IPS DF 19.7 (cell line): ENCODE measurements at places on chromosomes 4 and X.

- no peak for DNase-seq
Observed at GRCh38 chrX:2664502-2664901, 26.6 kb upstream of the CD99 start.

DNA sequence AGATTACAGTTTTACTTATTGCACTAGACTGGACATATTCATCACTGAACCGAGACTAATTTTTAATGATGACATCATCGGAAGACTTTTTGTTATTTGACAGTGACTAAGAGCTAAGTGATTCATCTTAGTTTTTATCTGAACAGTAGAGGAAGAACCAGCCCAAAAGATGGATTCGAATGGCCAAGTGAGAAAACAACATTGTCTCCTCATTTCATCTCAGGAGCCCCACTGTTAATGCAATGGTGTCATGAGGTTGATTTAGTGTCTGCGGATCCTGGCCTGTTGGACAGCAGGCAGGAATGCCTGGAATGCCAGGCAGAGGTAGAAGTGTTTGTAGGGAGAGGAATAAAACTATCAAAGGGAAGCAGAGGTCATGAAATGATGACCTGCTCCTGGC lies 37.8 kb upstream of the HPF1 start:
- no peak for DNase-seq

- DNase-seq = no peak
Observed at GRCh38 chr4:18636001-18636585, 614.5 kb upstream of the LCORL start.

DNA sequence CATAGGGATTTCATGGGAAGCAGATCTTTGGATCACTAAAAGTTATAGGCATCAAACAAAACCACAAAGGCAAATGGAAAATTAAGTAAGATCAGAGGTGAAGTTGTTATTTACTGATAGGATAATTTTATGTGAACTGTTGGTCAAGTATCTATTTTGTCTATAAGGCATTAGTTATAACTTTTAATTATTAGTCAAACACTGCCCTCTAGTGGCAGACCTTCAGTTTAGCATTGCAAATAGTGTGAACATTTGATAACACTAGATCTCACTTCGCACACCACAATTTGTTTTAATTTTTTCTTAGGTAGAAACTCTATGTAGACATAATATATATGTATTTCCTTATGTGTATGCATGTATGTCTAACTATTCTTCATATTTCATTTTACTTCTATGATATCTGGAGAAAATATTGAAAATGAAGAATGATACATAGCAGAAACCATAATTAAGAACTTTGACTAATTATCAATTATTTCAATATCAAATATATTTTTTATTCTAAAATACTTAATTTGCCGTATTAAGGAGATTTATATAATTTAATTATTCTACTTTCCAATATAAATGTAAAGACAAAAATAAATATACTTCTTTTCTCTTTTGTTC lies 214.5 kb upstream of the TACR3 start:
- no peak for DNase-seq

GRCh38 chr4:109576462-109576861 lies 16.4 kb downstream of the MCUB start:
- DNase-seq = no peak

- no peak for DNase-seq
Observed at GRCh38 chrX:44915361-44915868, 42.4 kb downstream of the KDM6A start.

- DNase-seq = no peak
Observed at GRCh38 chr4:90028460-90028859, 98.7 kb upstream of the CCSER1 start.

DNA sequence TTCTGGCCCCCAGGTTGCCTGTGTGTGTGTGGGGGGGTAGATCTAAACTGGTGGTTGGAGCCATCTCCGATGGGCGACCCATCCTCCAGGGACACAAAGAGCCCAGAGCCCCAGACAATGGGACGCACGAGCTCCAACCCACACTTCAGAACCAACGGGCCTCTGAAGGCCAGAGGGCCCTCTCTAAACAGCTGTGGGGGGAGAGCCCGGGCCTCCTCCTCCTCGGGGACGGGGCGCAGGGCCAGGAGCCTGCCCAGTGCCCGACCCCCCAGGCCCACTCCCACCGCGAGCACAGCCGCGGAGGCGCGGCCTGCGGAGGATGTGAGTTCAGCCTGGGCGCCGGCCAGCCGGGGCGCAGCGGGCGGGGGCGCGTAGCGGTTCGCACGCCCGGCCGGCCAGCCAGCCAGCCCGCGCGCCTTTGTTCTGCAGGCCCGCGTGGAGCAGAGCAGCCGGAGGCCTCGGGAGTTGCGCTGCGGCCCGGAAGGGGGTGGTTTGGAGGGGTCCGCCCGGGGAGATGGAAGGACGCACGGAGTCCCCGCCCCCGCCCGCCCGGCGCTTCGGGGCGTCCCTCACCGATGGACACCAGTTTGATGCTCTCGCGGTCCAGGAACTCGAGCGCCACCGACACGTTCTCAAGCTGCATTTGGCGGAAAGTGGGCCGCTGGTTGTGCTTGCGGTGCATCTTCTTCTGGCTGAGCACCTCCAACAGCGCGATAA lies 4.0 kb downstream of the FLNA start:
- no peak for DNase-seq

GRCh38 chrX:77528034-77528433 lies 80.8 kb downstream of the FGF16 start:
- no peak for DNase-seq

- no peak for DNase-seq
Observed at GRCh38 chr4:94889946-94890345, 132.2 kb downstream of the BMPR1B start.

DNA sequence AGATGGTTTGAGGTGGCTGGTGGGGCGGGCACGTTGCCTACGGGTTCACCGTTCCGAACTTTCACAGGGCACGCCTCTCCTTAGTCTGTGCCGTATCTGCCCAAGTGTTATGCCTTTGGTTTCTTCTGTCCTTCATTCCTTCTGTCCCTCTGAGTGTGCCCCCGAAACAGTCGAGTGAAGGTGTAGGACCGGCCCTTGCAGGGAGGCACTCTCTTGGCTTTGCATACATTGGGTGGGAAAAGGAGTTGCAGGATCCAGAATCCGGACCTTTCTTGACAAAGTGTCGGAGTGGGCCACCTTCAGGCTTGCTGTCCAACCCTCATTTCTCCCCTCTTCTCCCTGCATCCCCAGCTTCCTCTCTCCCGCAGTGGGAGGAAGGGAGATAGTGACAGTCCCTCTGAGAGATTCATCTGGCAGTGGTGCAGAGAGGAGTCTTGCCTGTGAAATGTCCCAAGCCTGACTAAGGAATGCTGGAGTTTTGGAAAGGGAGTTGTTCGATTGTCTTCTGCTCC lies 569 bp downstream of the ARFIP1 start:
- no peak for DNase-seq

DNA sequence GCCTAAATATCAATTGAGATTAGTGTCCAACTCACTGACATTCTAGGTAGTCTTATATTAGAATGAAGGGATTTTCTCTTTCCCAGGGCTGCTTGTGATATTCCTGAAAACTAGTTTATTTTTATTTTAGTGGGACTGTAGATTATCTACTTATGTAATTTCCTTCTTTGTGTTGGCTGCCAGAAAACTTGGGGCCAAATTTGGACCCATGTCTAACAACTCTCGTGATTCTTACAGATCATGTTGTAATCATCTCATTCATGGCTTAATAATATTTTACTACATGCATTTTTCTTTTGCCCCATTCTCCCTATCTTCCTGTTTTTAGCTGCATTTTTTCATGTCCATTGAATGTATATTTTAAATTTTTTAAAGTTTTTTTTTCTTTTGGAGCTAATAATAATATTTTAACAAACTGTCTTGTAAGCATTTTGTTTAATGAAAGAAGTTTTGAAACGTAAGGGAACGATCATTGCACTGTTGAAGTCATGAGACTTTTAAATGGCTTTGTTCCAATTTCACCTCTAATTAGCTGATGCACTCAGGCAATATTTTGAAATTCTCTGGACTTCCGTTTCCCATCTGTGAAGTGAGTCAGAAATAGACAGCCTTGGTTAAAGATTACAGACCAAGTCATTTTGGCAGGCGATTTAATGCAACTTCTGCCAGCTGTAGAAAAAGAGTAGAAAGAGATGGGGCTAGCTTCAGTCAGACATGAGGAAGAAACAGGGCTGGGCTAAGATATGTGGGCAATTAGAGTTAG lies 14.3 kb upstream of the TDO2 start:
- DNase-seq = no peak

DNA sequence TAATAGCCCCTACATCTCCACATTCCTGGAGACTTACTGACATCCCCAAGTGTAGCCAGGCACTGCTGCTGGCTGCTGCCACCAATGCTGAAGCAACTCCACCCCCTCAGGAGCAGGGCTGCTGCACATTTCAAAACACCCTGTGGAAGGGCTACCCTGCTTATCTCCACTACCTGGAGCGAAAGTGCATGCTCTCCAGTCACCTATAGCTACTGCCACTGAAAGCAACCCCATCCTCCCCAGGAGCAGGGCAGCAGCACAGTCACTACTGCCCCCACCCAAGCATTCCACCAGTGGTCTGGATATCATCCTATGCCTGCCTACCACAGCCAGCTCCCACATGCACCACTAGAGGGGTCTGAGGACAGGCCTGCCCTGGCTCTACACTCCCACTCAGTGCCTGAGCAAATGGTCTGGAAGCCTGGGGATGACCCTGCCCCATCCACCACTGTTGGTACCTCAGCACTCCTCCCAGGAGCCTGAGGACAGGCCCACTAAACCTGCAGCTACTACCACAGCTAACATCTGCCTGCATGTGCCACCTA lies 55.3 kb downstream of the MANBA start:
- no peak for DNase-seq

- DNase-seq = no peak
Observed at GRCh38 chr4:40055511-40055862, 1.2 kb upstream of the N4BP2 start.

DNA sequence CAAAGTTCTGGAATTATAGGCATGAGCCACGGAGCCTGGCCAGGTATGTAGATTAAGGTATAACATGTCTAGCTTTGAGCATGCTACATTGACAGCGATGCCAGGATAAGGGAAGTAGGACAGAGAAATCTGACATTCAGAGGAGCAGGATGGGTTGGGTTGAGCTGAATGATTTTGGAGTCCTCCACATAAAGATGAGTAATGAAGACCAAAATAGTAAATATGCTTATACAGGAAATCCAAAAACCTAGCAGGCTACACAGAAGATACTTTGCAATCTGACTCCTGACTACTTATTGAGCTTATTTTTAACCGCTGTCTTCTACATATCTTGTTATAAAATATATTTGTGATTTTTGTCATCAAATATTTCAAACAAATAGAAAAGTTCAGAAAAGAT lies 69.7 kb downstream of the PDGFC start:
- no peak for DNase-seq

GRCh38 chr4:185902654-185903053 lies 90.7 kb upstream of the SORBS2 start:
- DNase-seq = no peak

- no peak for DNase-seq
Observed at GRCh38 chr4:99669084-99669483, 11.5 kb upstream of the C4orf54 start.

DNA sequence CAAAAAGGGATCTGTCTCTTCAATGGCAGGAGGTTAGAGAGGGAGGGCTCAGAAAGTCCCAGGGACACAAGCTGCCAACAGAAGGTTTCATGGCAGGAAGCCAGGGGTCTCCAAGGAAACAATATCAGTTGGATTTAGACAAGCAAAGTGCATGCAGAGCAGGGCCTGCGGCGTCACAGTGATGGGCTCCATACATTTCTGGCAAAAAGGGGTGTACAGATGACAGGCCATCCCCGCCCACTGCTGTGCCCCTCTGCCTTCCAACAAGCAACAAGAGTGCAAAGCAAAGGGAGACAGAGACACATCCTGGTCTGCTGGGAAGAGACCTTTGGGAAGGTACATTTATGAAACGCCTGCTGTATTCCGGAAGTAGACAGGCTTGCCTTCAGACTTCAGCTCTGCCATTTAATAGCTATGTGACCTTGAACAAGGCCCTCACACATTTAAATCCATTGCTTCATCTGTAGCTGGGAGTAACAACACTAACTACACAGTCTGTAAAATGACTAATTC lies 121.2 kb downstream of the AFAP1 start:
- DNase-seq = no peak

DNA sequence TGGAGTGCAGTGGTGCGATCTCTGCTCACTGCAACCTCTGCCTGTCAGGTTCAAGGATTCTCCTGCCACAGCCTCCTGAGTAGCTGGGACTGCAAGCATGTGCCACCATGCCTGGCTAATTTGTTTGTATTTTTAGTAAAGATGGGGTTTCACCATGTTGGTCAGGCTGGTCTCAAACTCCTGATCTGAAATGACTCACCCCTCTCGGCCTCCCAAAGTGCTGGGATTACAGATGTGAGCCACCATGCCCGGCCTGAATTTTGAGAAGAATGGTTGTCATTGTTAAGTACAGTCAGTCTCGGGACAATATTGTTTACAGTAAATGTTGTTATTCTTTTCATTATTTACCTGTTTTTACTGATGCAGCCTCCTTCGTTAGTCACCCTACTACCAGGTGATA lies 1226.2 kb upstream of the TENM3 start:
- no peak for DNase-seq

GRCh38 chr4:7361280-7361895 lies 73.3 kb downstream of the PSAPL1 start:
- DNase-seq = no peak

DNA sequence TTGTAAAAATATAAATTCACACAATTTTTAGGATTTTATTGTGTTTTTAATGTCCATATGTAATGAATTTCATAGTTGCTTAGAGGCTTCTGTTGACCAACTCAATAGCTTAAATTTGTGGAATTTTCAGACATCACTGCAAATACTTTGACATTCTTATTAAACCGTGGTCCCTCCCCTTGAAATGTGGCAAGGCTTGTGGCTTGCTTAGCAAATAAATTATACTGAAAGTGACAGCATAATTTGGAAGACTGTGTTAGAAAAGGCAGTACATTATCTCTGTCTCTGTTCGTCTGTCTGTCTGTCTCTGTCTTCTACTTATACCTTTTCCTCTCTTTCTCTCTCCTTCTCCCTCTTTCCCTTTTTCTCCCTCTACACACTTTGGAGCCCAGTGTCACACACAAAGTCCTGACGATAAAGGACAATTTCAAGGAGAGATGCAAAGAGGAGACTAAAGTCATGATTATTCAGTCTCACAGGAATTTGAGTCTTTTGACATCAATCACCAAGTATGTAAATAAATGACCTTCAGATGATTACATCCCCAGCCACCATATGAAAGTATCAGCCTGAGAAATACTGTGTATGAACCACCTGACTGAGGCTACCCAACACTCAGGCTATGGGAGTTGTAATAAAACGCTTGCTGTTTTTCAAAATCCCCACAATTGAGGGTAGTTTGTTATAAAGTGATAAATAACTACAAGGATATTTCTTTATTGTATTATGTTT lies 21.0 kb upstream of the UGT2B7 start:
- DNase-seq = no peak
